ENCODE measurements at places on chromosomes 12 and 14.

DNA sequence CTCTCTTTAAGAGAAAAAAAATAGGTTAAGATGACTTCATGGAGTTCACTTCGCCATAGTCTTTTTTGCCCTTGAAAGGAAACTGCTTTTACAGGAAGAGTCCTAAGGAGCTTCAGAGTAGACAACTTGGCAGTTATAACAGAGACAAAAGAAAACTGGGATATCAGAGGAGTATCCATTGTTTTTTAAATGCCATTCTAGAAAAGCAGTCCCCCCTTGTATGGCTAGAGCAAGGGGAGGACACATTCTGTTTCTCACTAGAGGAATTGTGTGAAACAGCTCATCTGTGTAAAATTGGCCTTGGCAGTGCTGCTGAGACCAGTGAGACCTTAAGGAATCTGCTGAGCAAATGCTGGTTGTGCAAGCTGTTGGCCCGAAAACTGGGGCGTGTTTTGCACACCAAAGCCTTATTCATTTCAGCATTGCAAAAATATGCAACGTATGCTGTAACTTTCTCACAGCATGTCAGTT lies 128.0 kb downstream of the GPR135 start:
- DNase-seq, result peak; percentile 44

GRCh38 chr14:75333606-75334548 lies 55.2 kb downstream of the FOS start:
- DNase-seq, result no peak

- no peak for DNase-seq
Measured at GRCh38 chr12:69701826-69702225, 2.7 kb upstream of the BEST3 start.

- peak; percentile 18 for DNase-seq
Measured at GRCh38 chr14:63890553-63890952, 37.7 kb downstream of the SYNE2 start.

DNA sequence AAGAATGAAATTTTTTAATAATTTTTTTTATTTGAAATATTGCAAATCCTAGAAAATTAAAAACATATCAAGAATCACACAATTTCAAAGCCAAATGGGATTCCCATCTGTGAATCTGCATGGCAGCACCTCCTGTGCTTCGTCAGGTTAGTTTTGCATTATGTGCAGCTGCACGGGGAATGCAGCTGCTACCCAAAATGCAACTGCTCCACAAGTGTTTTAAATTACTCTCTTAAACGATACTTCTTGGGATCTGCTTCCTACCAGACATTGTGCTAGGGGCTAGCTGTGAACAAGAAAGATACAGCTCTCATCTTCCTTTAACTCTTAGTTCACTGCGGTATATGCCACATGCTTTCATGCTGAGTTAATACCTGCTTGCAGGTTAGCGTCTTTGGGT lies 154.2 kb downstream of the CRADD start:
- no peak for DNase-seq

- DNase-seq, result no peak
Measured at GRCh38 chr14:72665259-72665658, 228.6 kb downstream of the DPF3 start.

GRCh38 chr12:65490250-65490649 lies 211.8 kb downstream of the MSRB3 start:
- no peak for DNase-seq

GRCh38 chr14:93160353-93160801 lies 24.3 kb downstream of the MOAP1 start:
- DNase-seq, result peak; percentile 41

- no peak for DNase-seq
Measured at GRCh38 chr12:6788972-6789924, at the start of gene CD4. Gene CD4, plus strand, starts transcription at chr12:6789528. Its CDS starts 10,611 bp downstream, at chr12:6800139.

GRCh38 chr12:45051572-45052125 lies 750 bp upstream of the DBX2 start:
- DNase-seq, result peak; percentile 11

DNA sequence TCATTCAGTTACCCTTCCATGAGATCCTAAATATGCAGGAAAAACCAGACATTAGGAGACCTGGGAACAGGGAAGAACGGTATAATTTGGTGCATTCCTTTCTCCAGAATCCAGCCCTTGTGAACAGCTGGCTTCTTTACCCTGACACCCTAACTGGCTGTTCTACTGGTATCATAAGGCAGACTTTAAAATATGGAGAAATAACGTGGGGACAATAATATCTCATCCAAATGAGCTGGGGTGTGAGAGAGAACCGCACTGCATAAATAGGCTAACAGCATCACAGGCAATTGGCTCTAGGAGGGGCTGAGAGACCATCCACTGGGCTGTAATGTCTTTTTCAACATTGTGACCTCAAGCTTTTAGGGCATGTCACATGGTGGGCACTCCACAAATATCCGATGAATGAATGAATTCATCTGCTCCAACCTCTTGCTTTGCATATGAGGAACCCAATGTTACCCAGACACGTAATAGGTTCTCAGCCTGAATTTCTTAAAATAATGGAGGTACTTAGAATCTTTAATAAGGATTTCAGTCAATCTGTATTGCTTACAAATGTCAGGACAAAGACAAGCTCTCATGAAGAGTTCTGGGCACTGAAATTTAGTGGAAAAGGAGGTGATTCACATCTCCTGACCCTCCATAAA lies 157.9 kb downstream of the SAMD4A start:
- no peak for DNase-seq

All from cerebellar cortex (tissue), 1 donor.